ENCODE measurements at places on chromosomes 13 and 19.

- no peak for DNase-seq
Measured at GRCh38 chr13:90091611-90092010, 1255.9 kb upstream of the MIR17HG start.

DNA sequence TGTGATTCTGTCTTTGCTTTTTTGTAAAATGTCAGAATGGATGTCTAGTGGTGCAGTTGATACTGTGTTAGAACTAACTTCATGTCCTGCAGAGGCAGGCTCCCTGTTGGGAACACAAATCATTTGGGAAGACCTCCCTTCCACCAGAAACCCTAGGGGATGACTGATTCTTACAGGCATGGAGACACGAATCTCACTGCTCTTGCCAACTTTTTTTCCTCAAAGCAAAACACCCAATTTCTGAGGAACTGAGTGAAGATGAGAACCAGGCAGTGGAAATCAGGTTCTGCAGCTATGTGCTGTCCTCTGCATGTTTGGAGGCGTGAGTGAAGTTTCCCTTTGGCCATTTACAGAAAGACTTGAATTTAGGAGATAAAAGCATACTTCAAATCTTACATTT lies 87.5 kb upstream of the CSNK1A1L start:
- DNase-seq = no peak

- DNase-seq = no peak
Measured at GRCh38 chr19:41668315-41668714, 19.8 kb downstream of the CEACAM7 start.

DNA sequence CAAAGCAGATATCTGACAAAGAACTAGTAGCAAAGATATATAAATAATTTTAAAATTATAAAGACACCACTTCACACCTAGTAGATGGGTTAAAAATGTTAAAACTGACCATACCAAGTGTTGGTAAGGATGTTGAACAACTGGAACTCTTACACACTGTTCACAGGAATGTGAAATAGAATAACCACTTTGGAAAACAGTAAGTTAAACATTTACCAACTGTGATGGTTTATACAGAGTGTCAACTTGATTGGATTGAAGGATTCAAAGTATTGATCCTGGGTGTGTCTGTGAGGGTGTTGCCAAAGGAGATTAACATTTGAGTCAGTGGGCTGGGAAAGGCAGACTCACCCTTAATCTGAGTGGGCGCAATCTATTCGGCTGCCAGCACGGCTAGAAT lies 19.2 kb downstream of the UTP14C start:
- no peak for DNase-seq

GRCh38 chr19:43101950-43102349 lies 19.4 kb upstream of the PSG2 start:
- no peak for DNase-seq
